ENCODE measurements at places on chromosomes 2 and 18. TPM values are rescaled to one million over a fixed set of nuclear protein-coding genes. Genes with fewer than 3 reads are reported as not detected.
A peak's percentile ranks its signal among the peaks of the same experiment; 100 is the strongest.

DNA sequence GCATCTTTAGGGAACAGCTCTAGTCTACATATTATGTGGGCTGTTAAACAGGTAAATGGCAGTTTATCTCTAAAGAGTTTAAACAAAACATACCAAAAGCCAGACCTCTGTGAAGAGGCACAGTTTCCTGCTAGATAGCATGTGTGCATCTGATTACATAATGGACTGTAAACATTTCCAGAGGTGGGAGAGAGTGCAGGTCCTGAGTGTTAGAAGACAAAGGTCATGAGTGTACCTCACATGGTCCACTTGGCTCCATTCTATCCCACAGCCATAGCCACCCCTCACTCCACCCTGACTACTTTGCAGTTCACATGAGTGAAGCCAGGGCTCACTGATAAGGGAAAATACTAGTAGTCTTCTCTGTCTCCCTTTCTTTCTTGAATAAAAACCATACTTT, 233.4 kb downstream of the MTX2 start:
- no peak for DNase-seq

GRCh38 chr2:170255971-170256370, 78.0 kb downstream of the MYO3B start:
- DNase-seq: no peak

DNA sequence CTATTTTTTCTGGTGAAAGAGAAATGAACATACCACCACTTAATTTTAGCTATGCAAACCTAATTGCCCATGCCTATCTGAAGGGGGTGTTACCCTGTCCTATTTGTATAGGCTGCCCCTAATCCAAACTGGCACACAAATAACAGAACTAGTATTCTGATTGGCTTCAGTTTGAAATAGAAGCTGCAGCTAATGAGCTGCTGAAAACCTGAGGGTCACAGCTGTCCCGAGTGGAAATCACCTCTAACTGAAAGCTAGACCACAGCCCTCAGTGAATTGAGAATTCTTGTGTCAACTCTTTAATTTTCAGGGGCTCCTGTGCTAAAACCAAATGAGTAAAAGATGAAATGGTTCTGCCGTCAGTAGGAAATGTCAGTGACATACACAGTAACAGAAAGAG, 28.7 kb downstream of the CCDC141 start:
- DNase-seq: no peak

GRCh38 chr18:35278085-35278484, 11.9 kb downstream of the ZSCAN30 start:
- no peak for DNase-seq

DNA sequence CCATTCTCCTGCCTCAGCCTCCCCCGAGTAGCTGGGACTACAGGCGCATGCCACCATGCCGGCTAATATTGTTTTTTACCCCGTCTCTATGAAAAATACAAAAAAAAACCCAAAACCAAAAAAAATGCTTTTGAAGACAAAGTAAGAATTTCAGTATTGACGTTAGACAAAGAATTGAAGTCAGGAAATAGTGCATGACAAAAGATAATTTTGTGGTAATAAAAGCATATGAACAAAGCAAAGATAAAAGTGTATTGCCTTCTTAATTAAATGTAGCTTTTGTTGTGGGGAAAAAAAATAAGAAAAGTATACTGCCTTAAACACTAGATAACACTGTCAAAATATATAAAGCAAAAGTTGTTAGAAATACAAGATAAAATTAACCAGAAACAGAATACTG, 86.8 kb downstream of the ANKRD12 start:
- no peak for DNase-seq

- DNase-seq: no peak
These were observed 217.8 kb upstream of the ATP5MC3 start for GRCh38 chr2:175399326-175399725.

DNA sequence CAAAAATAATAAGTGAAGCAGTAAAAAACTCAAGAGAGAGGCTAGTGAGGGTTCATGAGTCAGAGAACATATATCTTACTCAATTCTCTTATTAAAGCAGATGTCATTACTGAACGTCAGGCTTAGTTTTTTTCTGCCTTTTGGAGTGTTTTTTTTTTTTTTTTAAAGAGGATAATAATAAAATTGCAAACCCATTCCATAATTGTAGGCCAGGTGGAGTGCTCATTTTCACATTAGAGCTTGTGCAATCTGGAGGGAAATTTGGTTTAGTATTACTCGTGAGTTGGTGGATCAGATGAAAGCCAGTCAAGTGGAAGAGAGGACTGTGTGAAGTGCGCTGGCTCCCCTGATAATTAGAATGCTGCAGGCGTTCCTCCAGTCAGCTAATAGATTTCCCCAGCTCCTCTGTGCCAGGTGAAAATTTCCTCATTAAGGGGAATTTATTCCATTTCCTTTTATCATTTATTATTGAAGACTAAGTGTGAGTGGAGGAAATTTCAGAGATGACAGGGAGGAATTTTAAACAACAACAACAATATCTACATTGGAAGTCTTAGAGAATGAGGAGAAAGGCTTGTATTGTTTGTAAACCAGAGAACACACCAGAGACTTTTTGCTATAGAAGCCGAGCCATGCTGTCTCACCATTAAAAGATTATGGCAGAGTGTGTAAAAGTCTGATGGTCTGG, 74.6 kb downstream of the CPS1 start:
- no peak for DNase-seq

GRCh38 chr18:57561261-57561660, 25.2 kb downstream of the FECH start:
- DNase-seq: no peak

- no peak for DNase-seq
These were observed 7.2 kb downstream of the POMC start for GRCh38 chr2:25161055-25161781.

DNA sequence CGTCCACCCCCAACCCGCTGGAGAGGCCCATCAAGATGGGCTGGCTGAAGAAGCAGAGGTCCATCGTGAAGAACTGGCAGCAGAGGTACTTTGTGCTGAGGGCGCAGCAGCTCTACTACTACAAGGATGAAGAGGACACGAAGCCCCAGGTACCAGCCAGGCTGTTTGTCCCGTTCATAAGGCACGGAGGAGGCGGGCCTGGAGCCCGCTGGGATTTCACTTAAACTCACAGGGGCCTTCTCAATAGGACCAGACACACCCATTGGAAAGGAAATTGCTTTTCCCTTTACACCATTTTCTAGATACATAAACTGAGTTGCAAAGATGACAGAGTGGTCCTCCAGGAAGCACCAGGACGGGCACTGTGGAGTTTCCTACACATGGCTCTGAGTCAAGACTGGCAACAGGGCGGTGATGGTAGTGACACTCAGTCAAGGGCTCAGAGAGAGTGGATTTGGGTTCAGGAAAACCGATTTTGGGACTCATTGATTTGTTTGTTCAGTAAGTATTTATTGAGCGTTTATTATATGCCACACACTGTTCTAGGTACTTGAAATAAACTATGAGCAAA, 40.7 kb downstream of the ARHGAP25 start:
- DNase-seq: no peak

DNA sequence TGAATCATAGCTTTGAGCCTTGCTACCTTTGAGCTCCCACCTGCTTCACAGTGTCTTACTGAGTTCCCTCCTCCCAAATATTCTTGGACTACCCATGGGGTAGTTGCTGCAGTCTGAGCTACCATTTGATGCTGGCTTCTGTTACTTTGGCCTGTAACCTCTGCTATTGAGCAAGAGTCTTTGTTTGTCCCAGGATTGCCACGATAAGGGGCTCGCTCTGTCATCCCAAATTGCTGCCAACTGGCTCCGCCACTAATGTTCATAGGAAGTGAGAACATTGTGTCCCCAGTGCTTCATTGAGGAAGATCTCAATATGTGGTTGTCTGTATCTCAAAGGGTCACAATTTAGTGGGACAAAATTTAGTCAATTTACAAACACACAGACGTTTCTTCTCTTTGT, 103.8 kb downstream of the TRIM43 start:
- DNase-seq: no peak

- no peak for DNase-seq
These were observed 155.0 kb downstream of the EIPR1 start for GRCh38 chr2:3222636-3223035.

DNA sequence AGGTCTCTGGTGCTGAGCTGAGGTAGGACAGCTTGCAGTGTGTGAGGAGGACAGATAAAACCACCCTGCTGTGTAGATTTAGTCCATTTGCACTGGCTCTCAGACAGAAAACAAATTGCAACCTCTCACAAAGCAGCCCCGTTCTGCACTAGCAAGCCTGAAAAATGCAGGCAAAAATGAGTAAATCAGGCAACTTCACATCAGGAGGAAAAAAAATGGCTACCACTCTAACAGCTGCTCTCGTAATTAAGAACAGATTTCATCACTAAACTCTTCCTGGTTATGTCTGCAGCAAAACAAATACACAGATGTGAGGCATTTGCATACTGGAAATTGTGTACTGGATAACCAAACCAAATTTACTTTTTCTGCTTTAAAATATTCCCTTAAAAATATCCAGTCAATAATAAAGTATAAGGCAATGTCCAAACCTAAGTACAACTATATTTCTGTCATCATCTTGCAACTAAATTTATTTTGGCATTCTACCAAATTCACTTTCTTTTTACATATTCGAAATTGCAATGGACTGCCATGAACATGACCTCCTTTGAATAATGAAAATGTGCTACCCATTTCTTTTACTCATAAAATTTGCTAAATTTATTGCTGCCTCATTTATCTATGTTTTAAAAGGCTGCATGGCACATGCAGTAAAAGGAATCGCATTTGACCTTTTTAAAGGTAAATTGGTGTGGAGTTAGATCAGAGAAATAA, 157.4 kb downstream of the AFF3 start:
- DNase-seq: peak; percentile 51

Gene HMSD
- polyA plus RNA-seq: 2.0 TPM

Gene ST6GAL2
- 29.4 TPM for polyA plus RNA-seq

Gene CHST10
- 26.6 TPM for polyA plus RNA-seq

Gene GAL3ST2
- polyA plus RNA-seq: 0.16 TPM

Gene SCYGR4
- polyA plus RNA-seq: not detected
